Stimulated activated CD8-positive, alpha-beta memory T cell treated with anti-CD3 and anti-CD28 coated beads, Interleukin-15, amount 100 ng/mL, for 48 hours (primary cell): ENCODE measurements at places on chromosomes 6 and 20.
A peak's percentile ranks its signal among the peaks of the same experiment; 100 is the strongest.

DNA sequence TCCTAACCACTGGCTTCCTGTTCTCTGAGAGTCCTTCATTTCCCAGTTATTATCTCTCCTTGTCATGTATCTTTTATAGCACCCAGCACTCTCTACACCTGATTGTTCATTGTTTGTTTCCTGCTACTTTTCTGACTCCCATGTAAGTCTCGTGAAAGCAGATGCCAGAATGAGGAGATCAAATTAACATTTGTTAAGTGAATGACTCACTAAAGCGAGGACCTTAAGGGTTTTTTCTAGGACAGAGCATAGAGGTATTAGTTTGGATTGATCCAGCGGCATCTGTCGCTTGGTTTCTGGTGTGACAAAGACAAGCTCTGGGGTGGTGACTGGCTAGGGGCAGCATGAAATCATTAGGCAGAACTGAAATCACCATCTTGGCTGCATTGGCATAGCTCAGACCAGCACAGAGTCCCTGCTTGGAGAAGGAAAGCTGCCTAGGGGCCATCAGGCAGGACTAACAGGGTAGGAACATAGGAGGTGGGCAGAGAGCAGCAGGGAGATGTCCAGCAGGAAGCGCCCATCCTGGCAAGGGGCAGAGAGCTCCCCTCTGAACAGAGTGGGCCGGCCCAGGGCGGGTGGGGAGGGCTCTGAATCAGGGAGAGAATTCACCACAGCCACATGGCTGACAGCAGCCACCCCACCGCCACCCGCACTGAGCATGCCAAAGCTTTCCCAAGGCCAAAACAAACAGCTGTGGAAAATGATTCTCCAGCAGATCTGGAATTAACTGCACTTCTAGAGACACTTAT lies 97.1 kb upstream of the CEP85L start:
- no peak for DNase-seq

DNA sequence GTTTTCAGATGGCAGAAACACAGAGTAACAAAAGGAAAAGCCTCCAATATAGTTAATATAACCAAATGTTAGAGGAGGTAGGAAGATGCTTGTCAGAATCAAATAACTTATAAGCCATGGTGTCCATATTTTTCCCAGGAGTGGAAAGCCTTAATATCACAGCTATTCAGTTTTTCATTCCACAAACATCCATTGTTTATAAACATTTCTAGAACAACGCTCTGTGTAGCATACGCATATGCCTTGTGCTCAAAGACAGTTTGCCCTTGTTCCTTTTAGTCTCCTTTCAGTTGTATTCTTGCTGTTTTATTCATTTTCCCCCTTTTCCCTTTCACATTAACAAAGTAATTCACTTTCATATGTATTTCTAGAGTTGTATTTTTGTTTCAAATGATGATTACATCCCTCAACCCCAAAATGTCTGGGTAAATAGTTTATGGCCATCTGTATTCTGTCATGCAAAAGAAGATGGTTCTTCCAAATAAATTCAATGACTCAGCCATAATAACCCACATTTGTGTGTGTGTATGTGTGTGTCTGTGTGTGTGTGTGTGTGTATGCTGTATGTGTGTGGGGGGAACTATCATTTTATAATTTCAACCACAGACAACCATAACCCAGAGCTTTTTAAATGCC lies 455.7 kb upstream of the SOX4 start:
- no peak for DNase-seq

- DNase-seq, result no peak
Observed at GRCh38 chr20:62914970-62915457, 11.3 kb downstream of the DIDO1 start.

DNA sequence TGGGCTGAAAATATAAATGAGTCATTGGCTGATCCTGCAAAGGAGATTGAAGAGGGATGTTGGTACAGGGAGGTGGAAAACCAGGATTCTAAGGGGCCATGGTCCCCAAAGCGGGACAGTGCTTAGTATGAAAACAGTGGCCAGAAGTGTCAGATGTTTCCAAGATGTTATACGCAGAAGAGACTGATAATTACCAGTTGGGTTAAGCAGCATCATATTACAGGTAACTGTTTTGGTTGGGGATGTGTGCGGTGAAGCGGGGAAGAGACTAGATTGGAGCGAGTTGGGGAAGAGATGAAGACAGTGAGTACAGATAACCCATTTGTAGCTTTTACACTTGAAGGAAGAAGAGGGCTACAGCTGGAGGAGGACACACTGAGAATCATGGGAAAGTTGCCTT lies 80.8 kb downstream of the PLEKHG1 start:
- DNase-seq, result no peak

- DNase-seq, result no peak
Observed at GRCh38 chr20:25324412-25324811, 66.2 kb downstream of the ABHD12 start.

GRCh38 chr6:130223508-130223907 lies 757 bp upstream of the SAMD3 start:
- DNase-seq, result peak; percentile 48

- no peak for DNase-seq
Observed at GRCh38 chr6:170198298-170198697, 92.6 kb downstream of the DLL1 start.

GRCh38 chr6:142045380-142046278 lies 87.1 kb upstream of the GJE1 start:
- DNase-seq, result no peak
